ENCODE measurements at places on chromosomes 5 and 9. TPM values are rescaled to one million over a fixed set of nuclear protein-coding genes. Genes with fewer than 3 reads are reported as not detected.

The CDKN2A gene
- total RNA-seq: 0.86 TPM

The IFNB1 gene
- 1.4 TPM for total RNA-seq

- DNase-seq: peak; percentile 60
Measured at GRCh38 chr5:174935854-174936474, 211.6 kb downstream of the MSX2 start.

DNA sequence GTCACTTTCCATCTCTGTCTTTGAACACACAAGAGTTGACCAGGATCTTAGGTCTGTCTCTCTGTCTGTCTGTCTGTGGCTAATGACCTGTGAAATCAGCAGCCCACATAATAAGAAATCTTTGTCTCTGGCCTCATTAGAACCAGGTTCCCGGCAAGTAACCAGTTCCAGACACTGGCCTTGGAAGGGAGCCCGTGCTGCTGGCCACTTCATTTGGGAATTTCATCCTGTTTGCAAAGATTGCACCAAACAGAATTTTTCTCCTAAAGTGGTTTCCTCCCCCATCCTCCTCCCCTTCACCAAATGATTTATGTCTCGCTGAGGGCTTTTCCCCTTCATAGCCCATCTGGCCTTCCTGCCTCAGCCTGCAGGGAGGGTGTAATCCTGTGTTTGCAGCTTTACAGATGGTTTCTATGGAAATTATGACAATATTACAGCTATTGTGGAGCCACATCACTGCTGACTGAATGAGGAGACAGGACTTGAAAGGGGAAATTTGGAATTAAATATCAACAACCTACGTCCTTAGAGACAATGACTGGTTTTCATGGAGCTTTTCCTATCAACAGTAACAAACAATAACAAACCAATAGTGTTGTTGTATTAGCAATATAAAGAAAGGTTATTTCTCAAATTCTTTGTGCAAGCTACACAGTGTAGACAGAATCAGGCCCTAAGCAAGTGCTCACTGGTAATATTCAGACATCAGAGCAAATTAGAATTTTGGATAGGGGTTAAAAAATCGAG lies 25.7 kb downstream of the DPYSL3 start:
- no peak for DNase-seq

GRCh38 chr9:36045610-36046009 lies 8.9 kb downstream of the RECK start:
- no peak for DNase-seq

DNA sequence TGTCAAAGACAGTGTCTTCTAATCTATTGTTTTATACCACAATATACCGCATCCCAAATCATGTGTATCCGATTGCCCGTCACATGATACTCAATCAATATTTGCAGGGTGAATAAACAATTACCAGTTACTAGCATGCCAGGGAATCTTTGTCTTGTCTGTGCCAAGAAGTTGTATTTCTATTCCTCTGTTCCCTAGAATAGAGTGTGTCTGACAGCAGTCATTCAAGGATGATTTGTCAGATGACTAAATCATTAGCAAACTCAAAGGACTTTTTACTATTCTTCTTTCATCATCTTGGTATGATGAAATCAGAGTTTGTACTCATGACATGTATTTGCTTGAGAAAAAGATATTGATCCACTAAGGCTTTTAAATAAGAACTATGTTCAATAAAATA lies 348.8 kb downstream of the HTR1A start:
- DNase-seq: no peak
